ENCODE measurements at places on chromosomes 7 and 10. TPM values are rescaled to one million over a fixed set of nuclear protein-coding genes. Genes with fewer than 3 reads are reported as not detected.

SLC26A5 gene
- total RNA-seq = not detected

ANKRD2 gene
- 1.6 TPM for total RNA-seq

ENKUR gene
- 1.3 TPM for total RNA-seq

WASHC2A gene
- total RNA-seq = 36.7 TPM

HOXA13 gene
- not detected for total RNA-seq

ABCC2 gene
- total RNA-seq = 9.1 TPM

DCLRE1A gene
- 8.5 TPM for total RNA-seq

CCDC3 gene
- 9.2 TPM for total RNA-seq

CPED1 gene
- total RNA-seq = 40.0 TPM

C10orf105 gene
- total RNA-seq = 0.06 TPM

OR2F2 gene
- total RNA-seq = not detected

NUTM2A gene
- total RNA-seq = 2.7 TPM

All from metanephros (tissue), 2 donors.